ENCODE measurements at places on chromosomes 6 and 20.

DNA sequence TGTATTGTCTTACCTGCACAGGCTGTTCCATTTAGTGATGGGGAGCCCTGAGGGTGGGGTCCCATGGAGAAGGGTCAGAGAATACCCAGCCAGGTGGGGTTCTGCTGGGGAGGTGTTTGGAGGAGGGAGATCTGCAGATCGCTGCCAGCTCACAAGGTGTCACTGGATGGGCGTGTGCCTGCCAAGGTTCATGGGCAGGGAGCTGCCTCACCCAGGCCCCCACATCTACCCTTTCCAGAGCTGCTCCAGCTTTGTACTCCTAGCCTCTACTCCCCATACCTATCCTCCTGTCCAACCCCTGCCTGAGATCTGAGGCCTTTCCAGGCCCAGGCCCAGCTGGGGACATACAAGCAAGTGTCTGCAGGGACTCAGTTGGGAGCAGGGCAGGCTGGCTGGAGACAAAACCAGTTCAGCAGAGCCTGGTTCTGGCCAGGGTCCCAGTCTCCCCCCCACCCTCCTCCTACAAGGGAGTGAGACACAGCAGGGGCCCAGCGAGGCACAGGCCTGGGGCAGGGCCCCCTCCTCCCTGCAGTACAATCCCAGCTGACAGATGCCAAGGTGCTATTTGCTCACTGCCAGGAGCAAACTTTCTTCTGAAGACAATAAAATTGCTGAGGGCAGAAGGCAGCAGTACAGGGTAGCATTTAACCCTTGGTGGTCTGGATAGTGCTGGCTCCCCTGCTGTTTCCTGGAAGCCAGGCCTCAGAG, 19.7 kb downstream of the SPDEF start:
- no peak for DNase-seq

DNA sequence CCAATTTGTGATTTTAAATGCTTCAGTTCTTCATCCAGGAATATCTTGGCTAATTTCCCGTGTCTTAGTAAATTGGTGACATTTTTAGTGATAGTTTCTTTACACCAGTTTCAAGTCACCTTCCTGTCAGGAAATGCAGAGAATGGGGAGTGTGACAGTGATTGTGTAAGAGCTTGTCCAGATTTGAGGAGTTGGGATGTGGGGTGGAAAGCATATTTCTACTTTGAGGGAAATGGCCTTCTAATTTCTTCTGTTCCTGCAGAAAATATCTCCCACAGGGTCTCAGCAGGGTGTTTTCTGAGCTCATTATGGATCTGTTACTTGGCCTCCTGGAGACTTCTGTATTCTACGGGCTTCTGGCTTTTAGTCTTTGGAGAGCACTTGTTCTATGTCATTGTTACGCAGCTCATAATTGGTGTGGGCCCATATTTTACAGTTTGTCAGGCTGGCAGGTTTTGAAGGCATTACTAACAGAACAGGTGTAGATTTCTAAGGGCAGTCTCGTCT, 65.6 kb downstream of the TMEM200A start:
- DNase-seq, result no peak

- no peak for DNase-seq
Observed at GRCh38 chr6:43877463-43878126, 107.6 kb downstream of the VEGFA start.

GRCh38 chr20:22619272-22619671, 34.9 kb upstream of the FOXA2 start:
- DNase-seq, result no peak

DNA sequence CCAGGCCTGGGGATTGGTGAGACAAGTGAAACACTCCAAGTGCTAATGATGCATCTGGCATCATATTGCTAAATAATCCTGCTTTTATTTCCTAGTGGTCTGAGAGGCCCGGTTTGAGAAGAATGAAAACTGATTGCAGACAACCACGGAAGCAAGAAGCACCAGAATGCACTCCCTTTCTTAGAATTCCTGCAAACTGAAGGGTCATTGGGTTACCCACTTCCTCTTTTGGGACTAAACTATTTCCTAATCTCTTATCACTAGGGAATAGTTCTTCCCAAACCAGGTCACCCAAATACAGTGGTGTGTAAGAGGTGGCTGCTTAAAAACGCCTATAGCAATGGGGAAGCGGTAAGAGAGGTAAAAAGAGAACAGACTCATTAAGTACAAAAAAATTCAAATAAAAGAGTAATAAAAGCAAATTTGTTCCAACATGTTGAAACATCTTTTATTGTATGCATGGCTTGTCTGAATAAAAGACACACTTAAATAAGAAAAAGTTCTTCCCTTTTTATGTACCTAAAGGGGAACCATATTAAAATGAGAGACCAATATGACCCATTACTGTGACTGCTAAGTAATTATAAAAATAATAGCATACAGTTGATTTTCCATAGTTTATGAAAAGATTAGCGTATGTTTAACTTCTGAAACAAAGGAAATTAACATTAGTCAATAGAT, 125.8 kb downstream of the MYB start:
- no peak for DNase-seq

GRCh38 chr20:20551409-20551808, 161.0 kb downstream of the RALGAPA2 start:
- DNase-seq, result no peak

DNA sequence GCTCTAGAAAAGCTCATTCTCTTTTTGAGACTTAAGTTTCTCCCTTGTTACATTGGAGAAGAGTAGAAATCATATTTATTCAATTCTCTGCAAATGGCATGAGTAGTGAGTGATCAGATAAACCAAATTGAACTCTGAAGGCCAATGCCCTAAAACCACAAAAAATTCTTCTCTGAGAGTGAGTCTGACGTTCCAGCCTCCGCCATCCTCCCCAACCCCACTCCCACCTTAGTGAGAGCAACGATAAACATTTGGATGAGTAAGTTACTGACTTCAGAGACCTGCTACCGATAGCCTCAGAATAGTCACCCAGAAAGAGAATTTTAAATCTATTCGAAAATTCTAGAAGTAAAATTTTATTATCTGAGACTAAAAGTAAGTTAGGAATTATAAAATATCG, 94.6 kb downstream of the TFAP2A start:
- DNase-seq, result no peak

DNA sequence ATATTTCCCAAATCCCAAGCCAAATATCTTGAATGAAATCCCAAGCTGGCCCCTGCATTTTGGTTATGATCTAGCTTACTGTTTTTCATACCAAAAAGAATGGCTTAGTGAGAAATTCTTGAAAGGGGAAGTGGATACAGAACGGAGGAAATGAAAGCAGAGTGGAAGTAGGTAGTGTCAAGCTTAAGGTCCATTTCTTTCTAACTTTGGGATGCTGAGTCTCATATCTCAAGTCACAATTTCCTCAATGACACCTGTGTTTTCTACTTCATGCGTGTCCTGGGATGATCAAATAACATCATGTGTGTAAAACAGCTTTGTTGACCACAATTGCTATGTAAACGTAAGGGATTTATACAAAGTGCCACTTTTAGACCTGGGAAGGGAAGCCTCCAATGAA, 238.8 kb upstream of the SLC35B3 start:
- no peak for DNase-seq

- DNase-seq, result no peak
Observed at GRCh38 chr6:152563177-152563576, 74.0 kb downstream of the SYNE1 start.

- no peak for DNase-seq
Observed at GRCh38 chr20:58986286-58986967, 5.4 kb downstream of the NELFCD start.

DNA sequence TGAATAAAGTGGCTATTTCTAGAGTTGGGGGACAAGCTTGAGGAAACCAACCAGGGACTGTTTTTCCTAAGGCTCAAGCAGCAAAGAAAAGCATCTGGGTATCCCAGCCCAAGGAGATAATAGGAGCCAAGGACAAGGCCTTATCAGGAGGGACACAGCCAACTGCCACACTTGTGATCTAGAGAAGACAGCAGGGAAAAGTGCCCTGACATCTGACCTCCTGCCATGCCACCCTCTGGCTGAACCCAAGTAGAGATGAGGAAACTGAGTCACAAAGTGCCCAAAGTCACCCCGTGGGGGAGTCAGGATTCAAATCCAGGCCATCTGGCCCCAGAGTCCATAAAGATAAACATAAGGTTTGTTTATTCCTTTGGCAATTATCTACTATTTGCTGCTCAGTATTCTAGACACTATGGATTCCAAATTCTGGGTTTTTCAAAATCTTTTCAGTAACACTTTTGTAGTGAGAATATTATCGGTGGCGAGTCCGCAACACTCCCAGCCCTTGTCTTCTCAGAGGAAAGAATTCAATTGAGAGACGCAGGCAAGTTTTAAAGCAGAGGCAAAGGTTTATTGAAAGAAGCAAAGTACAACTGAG, 3.5 kb upstream of the LBP start:
- no peak for DNase-seq

DNA sequence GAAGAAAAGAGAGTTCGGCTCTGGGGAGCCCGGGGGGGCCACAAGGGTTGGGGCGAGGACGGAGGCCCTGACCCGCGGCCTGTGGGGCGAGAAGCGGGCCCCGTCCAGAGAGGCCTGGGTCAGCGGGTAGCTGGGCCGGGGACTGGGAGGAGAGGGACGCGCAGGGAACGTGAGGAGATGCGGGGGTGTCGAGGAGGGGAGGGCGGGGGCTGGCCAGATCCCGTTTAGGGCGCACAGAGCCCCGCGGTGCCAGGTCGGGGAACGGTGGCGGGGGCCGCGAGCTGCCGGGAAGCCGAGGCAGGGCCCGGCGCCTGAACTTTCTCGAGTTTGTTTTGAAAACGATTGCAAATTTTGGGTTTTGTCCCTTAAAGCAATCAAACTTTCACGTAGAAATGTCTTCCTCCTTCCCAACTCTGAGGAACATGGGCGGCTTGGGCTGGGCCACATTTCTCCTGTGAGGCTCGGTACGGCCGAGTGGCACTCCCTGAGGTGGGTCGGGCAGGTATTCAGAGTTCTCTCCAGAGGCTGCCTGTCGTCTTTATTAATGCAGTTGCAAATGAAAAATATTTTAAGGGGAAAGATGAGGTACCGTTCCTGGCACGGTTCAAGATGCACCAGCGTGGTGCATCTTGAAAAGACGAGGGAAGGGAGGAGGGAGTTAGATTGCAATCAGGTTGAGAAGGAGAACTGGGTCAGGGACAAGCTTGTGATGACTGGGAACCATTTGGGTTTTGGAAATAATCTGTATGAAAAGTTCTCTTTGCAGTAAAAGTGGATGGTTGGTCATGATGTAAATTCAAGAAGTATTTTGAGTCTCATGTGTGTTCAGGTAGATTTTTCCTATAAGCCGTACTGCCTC, 972 bp downstream of the RNF8 start:
- no peak for DNase-seq

DNA sequence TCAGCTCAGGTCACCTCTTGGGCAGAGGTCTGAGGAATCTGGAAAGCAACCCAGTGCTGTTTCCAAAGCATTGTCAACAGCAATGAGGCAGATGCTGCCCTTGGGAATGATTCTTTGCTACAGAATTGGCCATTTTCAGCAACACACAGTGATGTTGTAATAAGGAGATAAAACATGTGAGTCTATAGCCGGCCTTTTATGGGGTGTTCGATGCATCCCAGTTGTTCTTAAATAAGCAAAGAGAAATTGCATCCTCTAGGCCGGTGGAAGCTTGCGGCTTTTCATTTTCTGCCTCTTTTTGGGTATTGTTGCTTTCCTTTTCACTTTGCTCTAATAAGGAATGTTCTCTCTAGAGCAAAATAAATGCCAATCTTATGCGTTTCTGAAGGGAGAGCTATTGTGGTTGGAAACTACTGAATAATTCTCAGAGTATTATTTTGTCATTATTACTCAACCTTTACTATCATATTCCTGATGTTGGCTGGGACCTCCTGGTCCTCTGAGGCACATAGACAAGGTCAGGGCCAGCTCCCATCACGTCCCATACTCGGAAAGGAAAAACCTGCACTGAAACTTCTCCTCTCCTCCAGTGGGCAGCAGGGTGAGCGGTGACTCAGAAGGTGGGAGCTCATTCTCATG, 214.2 kb downstream of the CDH26 start:
- DNase-seq, result no peak

- DNase-seq, result peak; percentile 60
Observed at GRCh38 chr6:13427801-13428582, 59.4 kb downstream of the GFOD1 start.

- no peak for DNase-seq
Observed at GRCh38 chr6:27890445-27891319, 21.5 kb downstream of the OR2B2 start.

DNA sequence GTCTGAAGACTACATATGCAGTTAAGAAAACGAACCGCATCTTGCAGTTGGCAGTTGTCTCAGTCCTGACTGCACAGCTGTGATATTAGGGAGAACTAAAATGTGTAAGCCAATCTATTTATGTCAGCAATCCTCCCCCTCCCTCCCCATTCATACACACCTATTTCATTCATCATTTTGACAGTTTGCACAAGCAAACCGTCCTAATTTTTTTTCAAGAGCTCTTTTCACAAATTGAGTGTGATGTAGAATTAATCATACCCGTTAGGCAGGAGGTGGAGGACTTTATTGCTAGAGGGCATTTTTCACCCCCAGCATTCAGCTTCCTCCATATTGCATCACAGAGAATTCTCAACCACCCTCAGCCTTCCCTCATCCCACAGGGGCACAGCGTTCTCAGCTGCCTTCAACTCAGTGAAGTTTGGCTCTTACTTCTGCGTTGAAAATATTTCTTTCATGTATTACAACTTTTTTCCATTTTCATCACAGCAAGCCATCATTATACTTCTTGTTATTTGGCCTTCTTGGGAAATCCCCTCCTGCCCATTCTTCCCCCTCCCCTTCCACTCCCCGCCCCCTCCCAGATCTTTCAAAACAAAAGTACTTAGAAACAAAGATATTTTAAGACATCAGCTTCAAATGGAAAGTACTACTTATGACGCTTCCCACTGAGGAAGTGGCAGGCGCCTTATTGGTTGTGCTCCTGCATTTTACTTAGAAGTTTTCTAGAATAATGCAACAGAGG, 37.5 kb downstream of the NOX3 start:
- peak; percentile 54 for DNase-seq

- DNase-seq, result no peak
Observed at GRCh38 chr20:43919686-43920403, 5.2 kb downstream of the TOX2 start.

DNA sequence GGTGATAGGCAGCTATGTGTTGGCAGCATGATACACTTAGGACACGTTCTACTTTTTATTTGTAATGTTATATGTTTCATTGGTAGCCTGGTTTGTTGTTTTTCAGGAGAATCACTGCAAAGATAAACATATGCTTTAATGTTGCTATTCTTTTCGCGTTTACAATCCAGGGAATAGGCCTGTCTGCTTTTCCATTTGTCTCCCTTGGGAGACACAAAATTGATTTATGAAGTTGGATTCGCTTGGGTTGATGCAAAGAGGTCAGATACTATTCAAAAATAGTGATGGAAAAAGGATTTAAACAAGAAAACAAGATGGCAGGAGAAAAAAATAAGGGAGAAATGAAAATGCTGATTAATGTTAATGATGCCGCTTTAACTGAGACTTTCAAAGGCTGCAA, 179.5 kb upstream of the SOX4 start:
- no peak for DNase-seq

- DNase-seq, result no peak
Observed at GRCh38 chr20:21031666-21032065, 74.5 kb downstream of the LINC00237 start.

GRCh38 chr6:37495244-37495934, 4.3 kb downstream of the CCDC167 start:
- no peak for DNase-seq

Data from activated naive CD8-positive, alpha-beta T cell treated with anti-CD3 and anti-CD28 coated beads, Interleukin-2, amount 50 U/mL, for 16 hours (primary cell).